ENCODE measurements at places on chromosomes 2 and 18.

GRCh38 chr2:207830778-207831438 is 61.2 kb upstream of the FZD5 start:
- no peak for DNase-seq

DNA sequence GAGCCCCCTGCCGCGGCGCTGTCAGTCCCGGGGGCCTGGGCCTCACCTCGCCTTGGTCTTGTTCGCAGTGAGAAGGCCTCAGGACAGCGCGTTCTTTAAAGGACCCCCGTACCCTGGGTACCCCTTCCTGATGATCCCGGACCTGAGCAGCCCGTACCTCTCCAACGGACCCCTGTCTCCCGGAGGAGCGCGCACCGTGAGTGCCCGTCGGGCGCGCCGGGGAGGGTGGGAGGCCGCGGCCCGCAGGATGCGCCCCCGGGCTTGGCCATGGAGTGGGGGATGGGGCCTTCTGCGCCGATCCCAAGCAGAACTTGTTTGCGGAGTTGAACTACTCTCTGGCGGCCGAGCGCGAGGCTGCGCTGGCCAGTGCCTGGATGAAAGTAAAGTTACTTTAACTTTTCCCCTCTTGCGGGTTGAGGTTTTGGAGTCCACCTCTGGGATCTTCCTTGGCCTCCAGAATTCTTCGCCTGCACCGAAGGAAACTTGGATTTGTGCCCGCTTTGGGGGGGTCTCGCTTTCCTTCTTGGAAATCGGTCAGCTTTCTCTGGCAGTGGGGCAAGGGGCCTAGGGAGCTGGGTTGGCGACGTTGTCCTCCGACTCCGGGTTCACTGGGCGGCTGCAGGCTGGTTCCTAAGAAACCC is 1.2 kb downstream of the TCF7L1 start:
- DNase-seq = no peak

DNA sequence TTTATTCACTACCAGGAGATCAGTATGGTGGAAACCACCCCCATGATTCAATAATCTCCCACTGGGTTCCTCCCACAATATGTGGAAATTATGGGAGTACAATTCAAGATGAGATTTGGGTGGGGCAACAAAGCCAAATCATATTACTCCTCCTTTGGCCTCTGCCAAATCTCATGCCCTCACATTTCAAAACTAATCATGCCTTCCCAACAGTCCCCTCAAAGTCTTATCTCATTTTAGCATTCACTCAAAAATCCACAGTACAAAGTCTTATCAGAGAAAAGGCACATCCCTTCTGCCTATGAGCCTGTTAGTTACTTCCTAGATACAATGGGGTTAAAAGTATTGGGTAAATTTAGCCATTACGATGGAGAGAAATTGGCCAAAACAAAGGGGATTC is 989.5 kb upstream of the CNTNAP5 start:
- no peak for DNase-seq

DNA sequence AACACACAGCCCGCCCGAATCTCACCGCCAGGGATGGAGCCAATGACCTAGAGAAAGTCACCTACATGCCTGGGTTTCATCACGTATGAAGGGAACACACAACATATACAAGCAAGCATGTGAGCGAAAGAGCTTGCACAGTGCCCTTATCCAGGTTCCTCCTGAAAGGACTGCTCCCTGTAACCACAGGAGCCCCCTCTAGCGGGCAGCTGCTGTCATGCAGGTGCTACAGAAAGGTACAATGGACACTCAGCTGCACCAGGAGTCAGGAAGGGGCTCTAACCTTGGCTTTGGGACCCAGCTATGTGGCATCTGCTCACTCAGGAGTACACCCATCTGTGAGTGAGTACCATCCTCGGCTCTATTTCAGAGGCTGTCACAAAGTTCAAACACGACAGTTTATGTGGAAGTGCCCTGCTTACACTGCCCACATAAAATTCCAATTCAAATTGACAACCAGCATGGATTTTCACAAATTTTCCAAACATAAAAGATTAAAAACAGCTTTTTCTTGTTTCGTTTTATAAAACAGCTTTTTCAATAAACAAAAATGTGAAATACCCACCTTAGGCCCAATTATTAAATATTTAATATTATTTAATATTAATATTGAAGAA is 3.5 kb downstream of the NDUFA10 start:
- DNase-seq = peak; percentile 70

GRCh38 chr2:71759060-71759459 is 305.7 kb downstream of the DYSF start:
- no peak for DNase-seq

GRCh38 chr2:33123216-33123615 is 176.5 kb downstream of the LTBP1 start:
- no peak for DNase-seq

- no peak for DNase-seq
Observed at GRCh38 chr2:172182624-172183023, 79.9 kb upstream of the DLX2 start.

Measured in kidney tubule cell (primary cell).